ENCODE measurements at places on chromosomes 2 and 18.

DNA sequence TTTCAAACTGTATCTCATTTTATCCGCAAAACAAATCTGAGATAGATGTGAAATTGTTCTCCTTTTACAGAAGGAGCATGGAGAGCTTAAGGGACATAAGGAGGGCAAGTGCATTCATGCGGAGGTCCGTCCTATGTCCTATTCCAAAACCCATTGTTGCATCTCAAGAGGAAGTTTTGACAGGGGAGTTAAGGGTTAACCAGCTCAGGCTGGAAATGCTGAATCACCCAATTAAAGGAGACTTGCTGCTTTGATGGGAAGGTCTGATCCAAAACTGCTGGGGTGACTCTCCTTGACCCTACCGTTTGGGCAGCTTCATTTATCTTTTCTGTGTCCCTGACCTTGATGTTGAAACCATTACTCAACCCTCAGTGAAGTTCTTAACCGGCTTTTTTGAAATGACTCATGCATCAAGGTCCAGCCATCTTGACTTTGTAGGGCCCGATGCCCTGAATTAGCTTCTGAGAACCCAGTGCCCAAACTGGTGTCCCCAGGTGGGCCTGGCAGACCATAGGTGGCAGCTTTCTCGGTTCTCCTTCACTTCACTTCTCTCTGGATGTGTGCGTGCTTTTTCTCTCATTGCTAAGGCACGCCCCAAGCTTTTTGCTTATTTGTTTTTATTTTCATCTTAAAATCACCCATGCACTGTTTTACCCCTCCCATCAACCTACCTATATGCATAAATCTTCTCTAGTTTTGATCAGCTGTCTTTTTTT lies 15.9 kb upstream of the TXNDC2 start:
- peak; percentile 85 for DNase-seq

- DNase-seq = no peak
Measured at GRCh38 chr18:46283895-46284295, 179.7 kb downstream of the HAUS1 start.

DNA sequence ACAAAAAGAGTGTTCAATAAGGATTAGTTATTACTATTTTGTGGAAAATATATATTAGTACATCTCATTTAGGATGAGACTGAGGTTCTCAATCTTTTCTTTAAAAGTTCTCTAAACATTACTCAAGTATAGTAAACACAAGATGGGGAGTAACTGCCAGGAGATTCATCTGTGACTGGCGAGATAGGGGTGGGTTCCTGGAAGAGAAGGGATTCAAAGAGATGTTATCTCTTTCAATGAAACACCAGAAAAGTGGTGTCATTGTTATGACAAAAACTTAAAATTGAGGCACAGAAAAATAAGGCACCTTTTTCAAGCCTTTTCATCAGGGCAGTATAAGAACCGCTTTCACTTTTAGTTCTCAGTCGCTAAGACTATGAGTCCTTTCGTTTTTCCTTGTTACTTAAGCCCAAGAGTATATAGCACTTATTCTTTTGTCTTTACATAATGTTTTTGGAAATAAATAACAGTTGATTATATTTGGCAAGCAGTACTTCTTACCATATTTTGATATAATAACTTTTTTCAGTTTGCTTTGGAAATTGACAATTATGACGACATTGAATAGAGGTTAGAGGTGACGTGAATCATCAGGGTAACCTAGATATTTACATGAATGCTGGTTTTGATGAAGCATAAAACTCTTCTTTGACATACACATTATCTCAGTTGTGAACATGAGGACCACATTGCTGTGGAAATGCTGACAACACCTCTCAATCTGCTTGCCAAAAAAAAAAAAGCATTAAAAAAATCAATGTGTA lies 393.9 kb upstream of the TCF4 start:
- no peak for DNase-seq

GRCh38 chr18:6876641-6877041 lies 147.1 kb downstream of the ARHGAP28 start:
- DNase-seq = no peak

GRCh38 chr2:197052356-197052755 lies 125.8 kb upstream of the PGAP1 start:
- no peak for DNase-seq

DNA sequence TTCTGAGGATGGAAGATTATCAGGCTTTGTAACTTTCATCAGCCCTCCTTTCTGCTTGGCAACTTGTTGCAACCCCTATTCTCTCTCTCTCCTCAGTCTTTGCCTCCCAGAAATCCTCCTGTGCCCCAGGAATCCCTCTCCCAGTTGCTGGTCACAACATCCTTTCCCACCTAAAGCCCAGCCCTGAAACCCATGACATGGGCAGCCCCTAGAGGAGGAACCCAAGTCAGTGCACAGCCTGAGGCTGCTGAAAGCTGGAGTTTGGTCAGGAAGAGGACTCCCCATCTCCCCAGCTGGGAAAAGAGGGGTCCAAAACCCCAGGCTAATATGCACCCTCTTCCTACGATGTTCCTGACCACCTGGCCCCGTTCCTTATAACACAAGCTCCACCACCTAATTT lies 29.5 kb downstream of the PKDCC start:
- DNase-seq = no peak

Data from islet precursor cell (in vitro differentiated cells).